ENCODE measurements at places on chromosomes 11 and 22.

DNA sequence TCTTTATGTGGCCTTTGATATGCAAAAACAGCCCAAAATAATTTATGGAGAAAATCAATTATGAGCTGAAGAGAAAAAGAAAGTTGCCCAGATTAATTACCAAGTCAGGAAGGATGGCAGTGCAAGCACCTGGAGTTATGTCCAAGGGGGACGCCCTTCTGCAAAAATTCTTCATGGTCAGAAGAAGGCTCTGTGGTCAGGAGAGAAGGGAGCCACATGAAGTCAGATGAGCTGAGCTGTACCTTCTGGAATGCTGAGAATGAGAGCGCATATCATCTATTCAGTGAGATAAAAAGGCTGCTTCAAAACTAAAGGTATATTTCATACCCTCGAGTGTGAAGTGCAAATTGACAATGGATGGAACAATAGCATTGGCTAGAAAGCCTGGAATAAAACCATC is 607.4 kb downstream of the NTM start:
- DNase-seq: no peak

GRCh38 chr11:37088573-37088910 is 490.5 kb upstream of the RAG2 start:
- no peak for DNase-seq

DNA sequence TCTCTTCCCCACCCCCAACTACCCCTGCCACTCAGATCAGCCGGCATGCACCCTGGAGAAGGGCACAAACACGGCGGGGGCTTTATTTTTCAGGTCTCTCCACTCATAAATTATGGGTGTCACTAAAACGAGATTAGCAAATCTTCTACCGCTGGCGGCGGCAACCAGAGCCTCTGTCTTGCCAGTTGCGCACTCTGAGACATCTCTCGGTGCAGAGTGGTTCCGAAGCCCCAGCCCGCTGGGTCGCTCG is 125.3 kb upstream of the C11orf58 start:
- DNase-seq: no peak

- no peak for DNase-seq
Measured at GRCh38 chr22:36464715-36465231, 16.7 kb downstream of the TXN2 start.

DNA sequence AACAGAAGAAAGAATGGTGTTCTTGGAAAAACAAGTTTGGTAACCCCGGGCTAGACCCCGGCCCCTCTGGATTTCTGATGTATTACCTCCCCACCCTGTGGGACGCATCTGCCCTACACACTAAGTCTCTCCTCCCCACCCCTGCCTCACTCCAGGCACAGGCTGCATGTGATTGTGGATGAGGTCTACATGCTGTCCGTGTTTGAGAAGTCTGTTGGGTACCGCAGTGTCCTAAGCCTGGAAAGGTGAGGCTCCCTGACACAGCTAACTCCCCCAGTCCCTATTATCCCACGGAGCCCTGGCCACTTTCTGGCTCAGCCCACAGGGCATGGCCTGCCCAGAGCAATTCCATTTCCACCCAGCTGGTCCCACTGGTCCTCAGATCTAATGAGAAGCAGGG is 13.3 kb downstream of the ACCS start:
- no peak for DNase-seq

DNA sequence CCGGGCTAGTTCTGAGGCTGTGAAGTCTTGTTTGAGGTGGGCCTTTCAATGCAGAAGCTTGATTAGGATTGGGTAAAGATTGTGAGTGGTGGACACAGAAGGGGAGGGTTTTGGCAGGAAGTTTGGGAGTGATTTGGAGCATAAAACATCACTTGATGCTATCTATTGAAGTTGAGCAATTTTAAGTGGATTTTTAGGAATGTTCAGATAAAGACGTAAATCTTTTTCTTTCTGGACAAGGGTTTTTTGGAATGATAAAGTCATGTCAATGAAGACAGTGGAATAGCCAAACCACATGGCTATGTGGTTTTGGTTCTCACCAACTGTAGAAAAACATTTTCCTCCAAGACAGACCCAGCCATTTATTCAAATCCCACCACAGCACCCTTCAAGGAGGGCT is 111.2 kb upstream of the SNX19 start:
- no peak for DNase-seq

DNA sequence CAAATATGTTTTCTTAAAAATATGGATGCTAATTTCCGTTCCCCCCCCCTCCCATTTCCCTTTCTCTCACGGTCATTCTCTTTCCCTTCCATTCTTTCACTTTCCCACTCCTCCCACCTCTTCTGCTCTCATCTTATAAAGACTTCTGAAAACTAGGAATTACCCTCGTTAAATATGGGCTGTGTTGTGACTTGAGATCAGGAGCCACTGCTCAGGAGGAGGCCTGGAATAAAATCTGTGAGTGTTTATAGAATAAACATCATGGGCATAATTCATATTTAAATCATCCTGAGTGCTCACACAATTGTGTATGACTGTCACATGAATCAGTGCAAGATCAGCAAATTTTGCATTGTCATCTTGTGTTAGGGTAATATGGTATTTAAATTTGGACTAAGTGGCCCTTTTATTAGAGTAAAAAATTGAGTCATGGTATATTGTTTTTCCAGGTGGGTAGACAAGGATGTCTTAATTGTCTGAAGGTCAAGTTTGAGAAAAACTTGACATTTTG is 208.0 kb downstream of the DDX10 start:
- DNase-seq: no peak

DNA sequence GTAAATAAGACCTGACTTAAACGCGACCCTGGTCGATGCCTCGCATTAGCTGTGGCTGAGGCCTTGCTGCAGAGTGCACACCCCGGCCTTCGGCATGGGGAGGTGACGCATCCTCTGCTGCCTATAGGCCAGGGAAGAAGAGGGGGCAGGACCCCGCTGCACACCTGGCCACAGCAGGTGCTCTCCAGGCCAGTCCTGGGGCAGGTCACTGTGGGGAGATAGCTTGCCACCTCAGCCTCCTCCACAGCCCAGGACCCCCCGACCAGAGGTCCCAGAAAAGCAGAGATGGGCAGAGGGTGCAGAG is 12.7 kb downstream of the LRFN4 start:
- DNase-seq: no peak

GRCh38 chr11:117792992-117793391 is 4.0 kb downstream of the DSCAML1 start:
- DNase-seq: no peak

DNA sequence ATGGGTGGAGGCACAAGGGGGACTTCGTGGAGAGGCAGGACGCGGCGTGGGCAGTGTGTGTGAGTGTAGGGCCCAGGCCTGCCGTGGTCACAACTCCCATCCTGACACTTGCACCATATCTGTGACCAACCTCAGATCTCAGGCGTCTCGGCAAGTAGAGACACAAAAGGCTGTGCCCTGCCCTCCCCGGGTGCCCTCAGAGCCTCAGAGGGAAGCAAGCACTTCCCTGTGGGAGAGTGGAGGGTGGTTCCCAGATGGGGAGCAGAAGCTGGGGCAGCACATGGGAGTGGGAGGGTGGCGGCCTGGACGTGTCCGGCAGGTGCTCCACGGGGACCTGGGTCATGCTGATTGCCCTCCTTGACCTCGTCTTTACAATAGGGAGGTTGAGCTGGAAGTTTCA is 20.4 kb downstream of the B3GAT1 start:
- no peak for DNase-seq

DNA sequence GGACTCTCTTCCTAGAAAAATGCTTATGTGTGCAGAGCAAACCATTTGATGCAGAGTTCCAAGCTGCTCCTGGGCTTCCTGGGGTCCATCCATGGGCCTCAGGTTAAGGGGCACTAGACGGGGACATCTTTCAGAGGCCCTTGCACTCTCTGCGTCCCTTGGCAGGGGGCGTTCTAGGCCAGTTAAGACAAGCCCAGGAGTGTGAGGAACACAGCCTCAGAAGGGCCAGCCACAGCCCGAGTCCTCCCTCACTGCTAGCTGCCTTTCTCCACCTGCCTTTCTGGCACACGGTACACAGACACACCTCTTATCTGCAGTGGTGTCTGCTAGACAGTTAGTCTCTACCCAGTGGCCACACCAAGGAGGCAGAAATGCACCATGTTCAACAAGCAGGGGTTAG is 18.0 kb upstream of the BID start:
- DNase-seq: no peak

GRCh38 chr11:34790620-34791019 is 125.6 kb downstream of the APIP start:
- no peak for DNase-seq

DNA sequence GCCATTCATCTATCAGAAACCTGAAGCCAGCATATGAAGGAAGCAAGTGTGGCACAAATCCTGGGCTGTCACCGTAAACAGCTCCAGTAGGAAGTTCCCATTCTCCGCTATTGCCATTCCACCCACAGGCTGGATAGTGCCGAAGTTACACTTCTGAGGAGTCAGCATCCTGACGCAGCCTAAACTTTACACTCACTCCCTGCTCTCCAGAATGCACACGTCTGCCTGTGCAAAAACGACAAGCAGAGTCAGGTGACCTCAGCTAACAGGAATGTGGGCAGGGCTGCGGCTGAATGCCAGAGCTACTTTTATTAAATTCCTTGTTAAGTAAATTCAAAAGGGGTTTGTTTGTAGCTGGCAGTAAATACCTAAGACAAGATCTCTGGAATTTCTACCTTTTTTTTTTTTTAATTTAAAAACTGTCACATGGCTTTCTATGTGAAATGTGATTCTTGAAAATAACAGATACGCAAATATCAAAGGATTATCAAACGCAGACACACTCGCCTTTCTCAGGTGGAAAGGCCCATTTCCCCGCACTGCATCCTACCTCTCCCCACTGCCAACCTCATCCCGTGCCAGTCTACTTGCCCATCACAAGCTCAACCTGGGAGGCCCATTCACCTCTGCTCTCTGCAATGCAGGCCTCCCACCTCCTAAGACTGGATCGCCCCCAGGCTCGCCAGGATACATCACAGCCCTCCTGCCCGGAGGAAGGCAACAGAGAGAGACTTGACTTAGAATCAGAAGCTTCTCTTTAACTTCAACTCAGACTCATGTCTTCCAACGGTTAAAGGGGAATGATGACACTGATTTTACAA is 33.5 kb downstream of the NFRKB start:
- DNase-seq: no peak

DNA sequence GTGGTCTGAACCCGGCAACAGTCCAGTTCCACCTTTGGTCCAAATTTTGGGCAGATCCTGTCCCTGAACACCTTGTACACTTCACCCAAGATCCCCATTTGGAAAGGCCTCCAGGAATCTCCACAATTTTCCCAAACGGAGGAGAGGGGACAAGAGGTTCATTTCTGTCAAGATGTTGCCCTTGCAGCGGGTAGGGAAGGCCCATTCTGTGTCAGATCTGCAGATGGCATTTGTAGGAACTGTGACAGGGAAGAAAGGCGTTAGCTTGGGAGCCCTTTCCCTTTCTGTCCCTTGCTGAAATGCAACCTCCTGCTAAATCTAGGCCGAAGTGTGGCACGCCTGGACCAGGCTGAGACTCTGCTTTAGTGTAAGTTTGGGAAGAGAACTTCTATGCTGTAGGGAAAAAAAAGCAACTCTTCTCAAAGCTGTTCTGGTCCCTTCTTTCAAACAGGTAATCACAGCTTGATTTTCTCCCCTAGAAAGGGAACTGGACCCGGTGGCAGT is 86.0 kb downstream of the SCN3B start:
- no peak for DNase-seq

DNA sequence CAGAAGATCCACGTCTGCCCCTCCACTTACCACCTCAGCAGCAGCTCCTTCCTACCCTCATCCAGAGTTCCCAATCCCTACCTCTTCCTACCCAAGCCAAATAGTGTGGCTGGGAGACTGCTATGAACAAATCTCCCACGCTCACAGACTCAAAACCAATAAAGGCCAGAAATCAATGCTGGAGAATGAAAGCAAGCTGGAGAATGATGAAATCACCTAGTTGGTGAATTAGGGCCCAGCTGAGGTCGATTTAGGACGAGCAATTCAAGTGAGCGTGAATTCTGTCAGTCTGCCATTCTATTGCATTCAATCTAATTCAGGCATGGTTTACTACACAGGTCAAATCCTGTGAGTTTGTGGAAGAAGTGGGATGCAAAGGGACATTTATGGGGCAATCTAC is 22.5 kb downstream of the COMMD9 start:
- no peak for DNase-seq

GRCh38 chr11:25377466-25377865 is 880.6 kb downstream of the LUZP2 start:
- no peak for DNase-seq

GRCh38 chr11:9662273-9662672 is 1.6 kb upstream of the SWAP70 start:
- DNase-seq: no peak

DNA sequence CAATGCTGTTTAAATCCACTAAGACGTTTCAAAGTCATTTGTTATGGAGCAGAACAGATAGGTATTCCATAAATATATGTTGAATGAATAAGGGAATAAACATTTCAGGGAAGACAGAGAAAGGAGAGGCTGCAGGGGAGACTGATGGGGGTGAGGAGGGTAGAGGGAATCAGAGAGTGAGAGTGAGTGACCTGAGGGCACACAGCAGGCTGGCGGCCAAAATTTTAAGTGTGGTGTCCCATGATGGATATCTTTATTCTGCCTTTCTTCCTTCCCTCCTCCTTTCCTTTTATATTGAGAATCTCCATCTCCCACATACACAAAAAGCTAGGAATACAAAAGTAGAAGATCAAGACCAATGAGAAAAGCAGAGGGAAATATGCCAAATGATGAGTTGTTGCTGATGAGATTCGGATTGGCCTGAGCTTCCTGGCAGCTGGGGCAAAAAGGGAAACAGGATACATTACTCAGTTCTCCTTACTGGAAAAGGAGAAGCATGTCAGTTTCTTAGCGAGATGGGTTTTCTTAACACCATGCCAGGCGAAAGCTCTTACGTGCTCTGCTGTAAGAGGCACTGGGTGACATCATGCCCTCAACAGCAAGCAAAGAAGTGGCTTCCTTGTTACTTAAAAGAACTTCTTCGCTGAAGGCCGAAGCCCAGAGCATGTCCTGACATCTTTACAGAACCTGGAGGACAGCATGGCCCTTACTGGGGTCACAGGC is 11.2 kb upstream of the CYTH4 start:
- no peak for DNase-seq

- DNase-seq: no peak
Measured at GRCh38 chr11:115255006-115255762, 249.0 kb downstream of the CADM1 start.

DNA sequence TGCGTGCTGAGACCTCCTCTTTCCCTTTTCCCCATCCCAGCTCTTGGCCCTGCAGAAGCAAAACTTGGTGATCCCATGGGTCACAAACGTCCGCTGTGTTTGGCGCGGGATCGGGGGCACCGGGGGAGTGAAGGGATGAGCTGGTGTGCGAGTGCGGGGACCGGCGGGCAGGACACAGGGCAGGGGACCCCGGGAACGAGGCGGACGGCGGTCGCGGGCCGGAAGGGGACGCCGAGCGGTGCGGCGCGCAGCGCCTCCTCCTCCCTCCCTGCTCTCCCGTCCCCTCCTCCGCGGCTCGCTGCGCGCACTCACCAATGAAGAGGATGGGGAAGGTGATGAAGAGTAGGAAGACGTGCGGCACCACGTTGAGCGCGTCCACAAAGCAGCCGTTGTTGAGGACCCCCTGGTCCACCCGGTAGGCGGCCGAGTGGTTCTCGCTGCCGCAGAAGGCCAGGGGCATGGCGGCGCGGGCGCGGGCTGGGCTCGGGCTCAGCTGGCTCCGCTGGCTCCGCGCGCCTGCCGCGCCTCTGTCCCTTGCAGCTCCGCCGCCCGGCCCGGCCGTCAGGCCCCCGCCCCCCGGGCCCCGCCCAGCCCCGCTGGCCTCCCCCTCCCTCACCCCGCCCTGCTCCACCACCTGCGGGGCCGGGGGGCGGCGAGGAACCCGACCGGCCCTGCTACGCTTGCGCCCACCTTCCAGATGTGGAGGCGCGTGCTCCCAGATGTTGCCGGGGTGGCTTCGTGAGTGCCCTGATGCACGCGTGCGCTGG is at the start of gene ABCC8:
Gene ABCC8 (minus strand): TSS at position 529 of the 767 bp plus-strand sequence. CDS start 69 bp downstream, at position 460.
- DNase-seq: no peak

- no peak for DNase-seq
Measured at GRCh38 chr11:7347611-7348431, 96.1 kb downstream of the SYT9 start.
